ENCODE measurements at places on chromosomes 3 and 15. TPM values are rescaled to one million over a fixed set of nuclear protein-coding genes. Genes with fewer than 3 reads are reported as not detected.

MAPK6 gene
- total RNA-seq: 60.6 TPM

KNG1 gene
- not detected for total RNA-seq

STAC gene
- 0.36 TPM for total RNA-seq

TRAT1 gene
- total RNA-seq: not detected

NAALADL2 gene
- 19.2 TPM for total RNA-seq

KBTBD13 gene
- total RNA-seq: not detected

NME9 gene
- not detected for total RNA-seq

LTF gene
- not detected for total RNA-seq

PEX5L gene
- total RNA-seq: under 0.01 TPM

CHRM5 gene
- total RNA-seq: under 0.01 TPM

ZPLD1 gene
- total RNA-seq: under 0.01 TPM

ZNF662 gene
- 0.54 TPM for total RNA-seq
